NCI-H446 treated with DMSO at 0.1 percent for 48 hours (cell line): ENCODE measurements at places on chromosomes 3 and 15.
A peak's percentile ranks its signal among the peaks of the same experiment; 100 is the strongest.

GRCh38 chr3:47614788-47615187, 36.1 kb upstream of the CSPG5 start:
- DNase-seq, result no peak

DNA sequence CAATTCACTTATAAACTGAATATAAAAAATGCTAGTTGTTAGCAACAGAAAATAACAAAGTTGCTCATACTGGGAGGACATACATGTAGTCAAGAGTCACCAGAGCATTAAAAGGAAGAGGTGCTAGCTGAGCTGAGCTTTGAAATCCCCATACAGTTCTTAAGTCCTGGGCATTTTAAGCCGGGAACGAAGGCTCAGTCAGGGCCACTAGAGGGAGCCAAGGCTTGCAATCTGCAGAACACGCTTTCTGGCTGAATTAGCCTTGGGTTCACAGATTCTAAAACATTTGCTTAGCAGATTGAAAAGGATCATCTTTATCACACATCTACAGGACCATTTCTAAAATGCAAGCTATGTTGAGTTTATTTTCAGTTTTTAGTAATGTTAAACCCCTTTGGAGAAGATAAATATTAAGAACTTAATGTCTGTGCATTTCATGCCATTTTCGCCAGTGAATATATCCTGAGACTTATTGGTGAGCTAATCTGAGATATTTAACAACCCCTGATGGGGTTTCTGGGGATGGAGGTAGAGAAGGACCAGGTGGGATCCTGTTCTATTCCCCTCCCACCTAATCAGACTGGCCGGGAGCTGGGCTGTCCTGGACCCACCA, 26.3 kb upstream of the MNS1 start:
- DNase-seq, result peak; percentile 17

- no peak for DNase-seq
Observed at GRCh38 chr15:41554915-41555314, 4.1 kb upstream of the TYRO3 start.

GRCh38 chr3:66948041-66948440, 50.1 kb upstream of the KBTBD8 start:
- no peak for DNase-seq

DNA sequence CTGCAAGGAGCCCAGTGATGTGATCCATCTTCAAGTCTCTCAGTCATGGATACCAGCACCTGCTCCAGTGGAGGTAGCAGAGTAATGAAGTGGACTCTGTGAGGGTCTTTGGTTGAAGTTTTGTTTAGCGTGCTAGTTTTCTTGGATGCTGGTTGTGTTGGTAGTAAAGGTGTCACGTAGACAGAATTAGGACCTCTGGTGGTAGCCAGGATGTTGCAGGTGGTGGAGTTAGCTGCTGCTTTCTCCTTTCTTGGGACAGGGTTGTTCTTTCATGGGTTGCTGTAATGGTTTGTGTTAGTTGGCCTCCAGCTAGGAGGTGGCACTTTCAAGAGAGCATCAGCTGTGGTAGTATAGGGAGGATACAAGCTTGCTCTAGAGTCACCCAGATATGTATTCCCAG, 125.2 kb downstream of the ANXA2 start:
- no peak for DNase-seq

DNA sequence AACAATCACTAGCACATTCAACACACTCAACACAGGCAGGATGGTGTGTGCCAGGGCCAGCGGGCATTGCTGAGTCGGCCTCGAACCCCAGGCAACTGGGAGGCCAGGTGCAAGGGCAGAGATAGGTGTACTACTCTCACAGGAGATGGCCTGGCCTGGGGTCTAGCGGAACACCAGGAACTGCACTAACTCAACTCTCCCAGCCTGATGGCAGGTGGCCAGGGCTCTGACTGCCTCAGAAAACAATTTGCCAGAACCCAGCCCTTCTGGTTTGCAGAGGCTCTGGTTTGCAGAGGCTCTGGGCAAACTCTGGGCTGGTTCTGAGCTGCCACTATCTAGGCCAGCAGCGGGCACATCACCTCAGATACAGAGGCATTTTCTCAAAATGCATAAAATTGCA, 229.2 kb upstream of the CHRNA7 start:
- peak; percentile 29 for DNase-seq

- no peak for DNase-seq
Observed at GRCh38 chr3:45545476-45545875, 49.1 kb upstream of the LIMD1 start.

DNA sequence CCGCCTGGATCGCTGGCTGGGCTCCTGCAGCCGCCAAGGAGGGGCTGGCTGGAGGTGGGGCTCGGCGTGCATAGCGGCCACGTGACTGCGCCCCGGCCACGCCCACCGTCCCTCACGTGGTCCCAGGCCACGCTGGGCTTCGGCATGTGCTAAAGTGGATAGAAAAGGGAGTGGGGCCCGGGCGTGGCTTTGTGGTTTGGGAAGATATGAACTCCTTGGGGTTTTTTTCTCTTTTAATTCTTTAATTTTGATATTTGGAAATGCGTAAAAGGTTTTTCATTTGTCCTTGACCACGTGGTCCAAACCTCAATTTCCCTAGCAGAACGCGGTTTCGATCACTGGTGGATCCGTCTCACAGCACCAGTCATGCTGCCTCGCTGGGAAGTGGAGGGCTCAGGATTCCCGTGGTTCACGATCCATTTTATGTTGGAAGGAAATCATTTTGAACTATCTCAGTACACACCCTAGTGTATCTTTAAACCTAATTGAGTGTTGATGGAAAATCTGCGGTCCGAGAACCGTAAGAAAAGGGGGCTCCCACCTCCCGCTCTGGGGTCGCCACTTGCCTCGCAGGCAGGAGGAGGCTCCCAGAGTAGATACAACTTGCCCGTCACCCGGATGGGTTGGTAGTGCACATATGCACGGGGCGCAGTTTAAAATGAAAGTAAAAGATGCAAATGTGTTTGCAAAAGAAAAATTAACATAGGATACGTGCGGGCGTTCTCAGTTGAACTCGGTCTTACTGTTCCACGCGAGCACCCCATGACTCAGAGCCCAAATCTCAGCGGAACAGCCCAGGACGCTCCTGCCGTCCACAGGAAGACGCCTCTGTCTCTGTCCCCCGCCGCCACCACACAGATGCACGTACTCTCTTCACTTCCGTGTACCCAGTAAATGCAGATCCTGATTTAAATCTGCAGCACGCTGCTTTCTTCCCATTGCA, 141.9 kb downstream of the PGPEP1L start:
- no peak for DNase-seq

GRCh38 chr3:194231929-194232832, 96.2 kb downstream of the HES1 start:
- DNase-seq, result no peak

DNA sequence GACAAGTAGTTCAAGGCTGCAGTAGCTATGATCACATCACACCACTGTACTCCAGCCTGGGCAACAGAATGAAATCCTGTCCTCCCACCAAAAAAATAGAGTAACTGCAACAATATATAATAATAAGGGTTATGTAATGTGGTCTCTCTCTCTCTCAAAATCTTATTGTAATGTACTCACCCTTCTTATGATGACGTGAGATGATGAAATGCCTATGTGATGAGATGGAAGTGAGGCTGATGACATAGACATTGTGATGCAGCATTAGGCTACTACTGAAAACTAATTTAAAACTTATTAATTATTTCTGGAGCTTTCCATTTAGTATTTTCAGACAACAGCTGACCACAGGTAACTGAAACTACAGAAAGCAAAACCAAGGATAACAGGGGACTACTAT, 27.4 kb downstream of the TASOR start:
- DNase-seq, result no peak

GRCh38 chr15:22956257-22956977, 23.8 kb downstream of the CYFIP1 start:
- no peak for DNase-seq

- peak; percentile 31 for DNase-seq
Observed at GRCh38 chr15:36075333-36075732, 504.1 kb upstream of the CDIN1 start.

DNA sequence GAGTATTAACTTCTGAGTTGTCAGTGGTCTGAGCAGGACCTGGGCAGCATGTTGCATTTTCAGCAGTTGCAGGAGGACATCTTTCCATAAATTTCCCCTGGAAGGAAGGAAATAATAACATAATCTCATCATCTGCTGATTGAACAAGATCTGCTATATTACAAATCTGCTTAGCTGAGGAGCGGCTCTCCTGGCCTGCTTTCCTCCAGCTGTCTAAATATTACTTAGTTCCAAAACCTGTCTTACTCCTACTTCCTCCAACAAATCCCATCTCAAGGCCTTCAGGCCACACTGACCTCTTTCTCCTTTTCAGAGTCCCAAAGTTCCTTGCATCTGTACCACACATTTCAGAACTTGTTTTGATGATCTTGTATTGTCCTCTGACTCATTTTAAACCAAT, 364.4 kb upstream of the MCTP2 start:
- DNase-seq, result no peak

GRCh38 chr3:113966172-113966571, 18.4 kb downstream of the ZDHHC23 start:
- DNase-seq, result no peak

GRCh38 chr3:13041113-13041776, 32.0 kb downstream of the IQSEC1 start:
- no peak for DNase-seq

GRCh38 chr3:93992207-93992606, 12.3 kb downstream of the ARL13B start:
- DNase-seq, result no peak

DNA sequence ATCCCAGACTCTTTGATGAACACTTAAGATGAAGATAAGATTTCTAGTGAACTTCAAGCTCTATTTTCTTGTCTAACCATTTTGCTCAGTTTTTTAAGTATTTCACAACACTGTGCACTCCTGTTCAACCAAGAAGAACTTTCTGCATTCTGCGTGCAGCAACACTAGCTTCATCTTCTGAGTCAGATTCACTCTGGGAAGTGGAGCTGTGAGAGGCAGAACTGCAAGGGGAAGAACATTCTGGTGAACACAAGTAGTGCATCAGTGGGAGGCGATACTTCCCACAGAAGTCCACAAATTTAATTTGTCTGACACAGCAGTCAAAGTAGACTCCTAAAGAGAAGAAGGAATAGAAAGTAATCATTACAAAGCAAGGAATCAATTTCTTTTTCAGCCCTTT, 18.1 kb downstream of the LRRC58 start:
- DNase-seq, result no peak

DNA sequence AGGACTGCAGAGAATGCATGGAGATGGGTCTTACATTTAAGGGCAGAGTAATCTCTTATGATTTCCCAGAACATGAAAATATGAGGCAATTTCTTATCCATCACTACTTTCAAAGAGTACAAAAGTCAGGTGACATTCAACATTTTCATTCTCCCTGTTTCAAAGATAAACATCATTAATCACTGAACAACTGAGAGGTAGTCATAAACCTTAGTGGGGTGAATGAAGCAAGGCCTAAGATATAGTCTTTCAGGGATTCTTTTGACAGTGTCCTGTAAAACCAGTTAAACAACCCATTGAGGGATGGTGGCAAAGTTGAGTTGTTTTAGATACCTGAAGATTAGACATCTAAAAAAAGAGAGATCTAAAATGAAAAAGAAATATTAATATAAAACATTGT, 271.6 kb upstream of the CBLB start:
- no peak for DNase-seq

DNA sequence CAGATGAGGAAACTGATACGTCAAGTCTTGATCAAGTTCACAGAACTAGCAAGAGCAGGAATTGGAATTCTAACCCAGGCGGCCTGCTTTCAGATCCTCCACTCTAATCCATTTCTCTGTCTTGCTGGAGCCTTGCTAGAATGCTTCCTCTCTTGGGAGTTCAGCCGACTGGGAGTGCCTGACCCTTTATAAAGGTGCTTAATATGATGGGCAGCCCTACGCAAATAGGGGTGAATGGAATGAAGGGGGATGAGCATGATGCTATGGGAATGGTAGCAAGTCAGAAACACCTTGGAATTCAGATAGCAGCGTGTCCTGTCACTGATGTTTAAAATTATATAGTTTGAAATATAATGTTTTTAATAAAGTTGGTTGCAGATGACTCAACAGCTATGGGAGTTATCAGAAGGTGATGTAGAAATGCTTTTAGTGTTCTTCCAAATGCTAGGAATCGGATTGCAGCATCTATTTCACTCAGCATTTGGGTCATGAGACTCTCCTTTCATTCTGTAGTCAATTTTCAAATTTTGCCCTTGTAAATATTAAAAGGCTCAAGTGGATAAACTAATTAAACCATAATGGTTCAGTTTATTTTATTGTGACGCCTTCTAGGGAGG, 150.7 kb downstream of the FNDC3B start:
- DNase-seq, result no peak

DNA sequence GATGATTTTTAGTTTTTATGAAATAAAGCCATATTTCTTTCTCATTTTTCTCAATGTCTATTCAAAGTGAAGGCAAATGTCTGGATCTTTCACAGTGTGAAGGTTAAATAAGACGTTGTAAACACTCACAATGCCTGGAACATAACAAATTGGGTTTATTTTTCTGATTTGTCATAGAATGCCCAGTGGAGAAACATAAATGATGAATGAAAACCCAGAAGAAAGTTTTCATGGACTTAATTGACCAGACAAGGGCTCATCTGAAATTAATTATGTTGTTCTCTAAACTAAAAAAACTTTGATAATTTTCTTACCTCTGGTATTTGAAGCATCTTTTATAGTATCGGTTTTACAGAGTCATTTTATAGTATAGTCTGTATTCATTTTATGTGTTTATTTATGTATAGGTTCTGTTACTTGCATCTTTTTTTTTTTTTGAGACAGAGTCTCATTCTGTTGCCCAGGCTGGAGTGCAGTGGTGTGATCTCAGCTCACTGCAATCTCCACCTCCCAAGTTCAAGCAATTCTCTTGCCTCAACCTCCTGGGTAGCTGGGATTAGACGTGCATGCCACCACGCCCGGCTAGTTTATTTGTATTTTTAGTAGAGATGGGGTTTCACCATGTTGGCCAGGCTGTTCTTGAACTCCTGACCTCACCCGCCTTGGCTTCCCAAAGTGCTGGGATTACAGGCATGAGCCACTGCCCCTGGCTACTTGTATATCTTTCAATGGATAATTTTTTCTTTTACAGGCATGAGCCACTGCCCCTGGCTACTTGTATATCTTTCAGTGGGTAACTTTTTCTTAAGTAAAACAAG, 15.1 kb upstream of the BNIP2 start:
- no peak for DNase-seq

DNA sequence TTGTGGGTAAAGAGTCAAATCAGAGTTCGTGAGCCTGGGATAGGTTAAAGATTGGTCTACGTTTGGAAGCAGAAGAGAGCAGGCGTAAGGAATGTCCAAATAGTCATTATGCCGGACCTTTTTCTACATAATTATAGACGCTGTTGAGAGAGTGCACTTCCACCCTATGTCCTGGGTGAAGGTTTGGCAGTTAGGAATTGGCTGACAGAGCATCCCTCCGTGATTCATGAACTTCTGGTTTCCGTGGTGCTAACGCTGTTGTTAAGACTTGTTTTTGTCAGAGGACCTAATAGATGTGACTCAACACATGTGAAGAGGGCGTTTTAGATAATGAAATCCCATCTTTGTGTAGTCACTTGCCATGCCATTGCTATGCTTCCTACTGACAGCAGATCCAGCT, 1.1 kb downstream of the EAF1 start:
- DNase-seq, result no peak

- no peak for DNase-seq
Observed at GRCh38 chr15:81227716-81228115, 31.0 kb downstream of the IL16 start.
